ENCODE measurements at places on chromosomes 1 and 21.

GRCh38 chr1:182616130-182617013 lies 12.2 kb upstream of the RGS16 start:
- DNase-seq, result peak; percentile 88

GRCh38 chr1:5916572-5917280 lies 75.5 kb downstream of the NPHP4 start:
- no peak for DNase-seq

DNA sequence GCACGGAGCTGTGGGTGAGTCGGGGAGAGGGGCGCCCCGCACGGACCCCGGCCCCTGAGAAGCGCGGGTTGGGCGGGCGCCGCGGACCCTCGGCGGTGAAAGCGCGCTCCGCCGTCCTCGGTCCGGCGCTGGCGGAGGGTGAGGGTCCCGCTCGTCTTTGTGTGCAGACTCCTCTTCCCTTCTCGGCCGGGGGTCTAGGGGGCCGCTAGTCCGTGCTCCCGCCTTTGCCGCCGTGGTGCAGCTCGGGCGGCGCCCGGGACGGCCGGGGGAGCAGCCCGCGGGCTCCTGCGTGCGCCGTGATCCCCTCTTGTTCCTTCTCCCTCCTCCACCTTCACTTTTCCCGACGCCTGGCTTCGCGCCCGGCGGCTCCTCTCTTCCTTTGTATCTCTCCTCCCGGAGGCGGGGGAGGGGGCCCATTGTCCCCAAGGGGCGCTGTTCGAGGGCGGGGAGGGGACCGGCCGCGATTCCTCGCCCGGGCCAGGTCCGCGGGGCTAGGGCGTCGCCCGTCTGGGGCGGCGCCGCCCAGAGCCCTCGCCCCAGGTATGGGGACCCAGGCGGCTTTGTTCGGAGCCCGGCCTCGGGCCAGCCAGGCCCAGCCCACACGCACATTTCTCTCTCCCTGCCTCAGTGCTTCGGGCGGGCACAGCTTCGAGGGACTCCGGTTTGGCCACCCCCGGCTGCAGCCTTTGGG lies 519 bp downstream of the FNBP1L start:
- DNase-seq, result no peak

DNA sequence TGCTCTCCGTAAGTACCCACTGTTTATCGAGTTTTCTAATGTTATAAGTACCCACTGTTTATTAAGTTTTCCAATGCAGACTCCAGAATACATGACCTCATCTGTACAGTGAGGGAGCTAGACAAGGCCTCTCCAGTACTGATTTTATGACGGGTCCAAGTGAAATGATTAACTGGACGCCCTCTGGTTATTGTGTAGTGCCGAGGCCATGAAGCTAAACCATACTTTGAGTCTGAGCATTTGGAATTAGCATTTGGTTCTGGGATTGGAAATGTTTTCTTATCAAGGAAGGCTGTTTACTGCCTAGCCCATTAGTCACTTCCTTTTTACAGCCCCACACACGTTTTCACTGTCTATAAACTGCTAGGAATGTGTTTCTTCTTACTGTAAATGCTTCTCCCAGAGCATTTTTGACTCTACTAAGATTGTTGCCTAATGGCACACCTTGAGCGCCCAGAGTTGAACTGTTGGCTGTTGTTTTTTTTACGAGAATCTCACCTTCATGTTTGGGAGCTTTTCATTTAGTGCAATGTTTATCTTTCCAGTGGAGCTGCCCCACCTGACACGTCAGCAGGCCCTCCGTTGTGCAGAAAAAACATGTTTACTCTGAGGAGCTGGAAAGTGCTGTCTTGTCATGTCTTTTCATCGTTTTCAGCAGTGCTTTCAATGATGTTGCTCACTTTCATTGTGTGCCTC lies 26.9 kb downstream of the SPATA46 start:
- no peak for DNase-seq

DNA sequence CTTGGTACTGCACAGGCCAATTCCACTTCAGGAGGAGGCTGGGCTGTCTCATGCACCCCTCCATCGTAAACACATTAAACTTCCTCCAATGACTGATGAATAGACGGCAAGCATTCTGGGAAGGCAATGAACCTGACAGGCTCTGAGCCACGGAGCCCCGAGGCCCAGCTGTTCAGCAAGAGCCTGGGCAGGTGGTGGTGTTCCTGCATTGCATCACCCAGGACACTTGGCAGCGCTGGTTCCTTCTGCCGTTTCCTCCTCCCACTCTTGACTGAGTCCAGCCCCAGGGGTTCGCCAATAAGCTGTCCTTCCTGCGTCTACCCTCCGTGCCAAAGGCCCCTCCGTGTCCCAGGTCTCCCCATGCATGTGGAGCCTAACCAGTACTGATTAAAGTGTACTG lies 109.8 kb downstream of the JAK1 start:
- DNase-seq, result peak; percentile 71

GRCh38 chr1:212470059-212470458 lies 37.3 kb downstream of the NENF start:
- DNase-seq, result no peak

GRCh38 chr1:206447422-206447765 lies 22.9 kb upstream of the IKBKE start:
- no peak for DNase-seq

DNA sequence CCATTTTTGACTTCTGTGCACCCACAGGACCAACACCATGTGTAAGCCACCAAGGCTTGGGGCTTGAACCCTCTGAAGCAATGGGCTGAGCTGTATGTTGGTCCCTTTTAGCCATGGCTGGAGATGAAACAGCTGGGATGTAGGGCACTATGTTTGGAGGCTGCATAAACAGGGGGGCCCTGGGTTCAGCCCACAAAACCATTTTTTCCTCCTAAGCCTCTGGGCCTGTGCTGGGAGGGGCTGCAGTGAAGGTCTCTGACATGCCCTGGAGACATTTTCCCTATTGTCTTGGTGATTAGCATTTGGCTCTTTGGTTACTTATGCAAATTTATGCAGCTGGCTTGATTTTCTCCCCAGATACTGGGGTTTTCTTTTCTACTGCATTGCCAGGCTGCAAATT lies 144.9 kb downstream of the ZNF326 start:
- no peak for DNase-seq

GRCh38 chr1:87794788-87795614 lies 466.3 kb downstream of the LMO4 start:
- no peak for DNase-seq

DNA sequence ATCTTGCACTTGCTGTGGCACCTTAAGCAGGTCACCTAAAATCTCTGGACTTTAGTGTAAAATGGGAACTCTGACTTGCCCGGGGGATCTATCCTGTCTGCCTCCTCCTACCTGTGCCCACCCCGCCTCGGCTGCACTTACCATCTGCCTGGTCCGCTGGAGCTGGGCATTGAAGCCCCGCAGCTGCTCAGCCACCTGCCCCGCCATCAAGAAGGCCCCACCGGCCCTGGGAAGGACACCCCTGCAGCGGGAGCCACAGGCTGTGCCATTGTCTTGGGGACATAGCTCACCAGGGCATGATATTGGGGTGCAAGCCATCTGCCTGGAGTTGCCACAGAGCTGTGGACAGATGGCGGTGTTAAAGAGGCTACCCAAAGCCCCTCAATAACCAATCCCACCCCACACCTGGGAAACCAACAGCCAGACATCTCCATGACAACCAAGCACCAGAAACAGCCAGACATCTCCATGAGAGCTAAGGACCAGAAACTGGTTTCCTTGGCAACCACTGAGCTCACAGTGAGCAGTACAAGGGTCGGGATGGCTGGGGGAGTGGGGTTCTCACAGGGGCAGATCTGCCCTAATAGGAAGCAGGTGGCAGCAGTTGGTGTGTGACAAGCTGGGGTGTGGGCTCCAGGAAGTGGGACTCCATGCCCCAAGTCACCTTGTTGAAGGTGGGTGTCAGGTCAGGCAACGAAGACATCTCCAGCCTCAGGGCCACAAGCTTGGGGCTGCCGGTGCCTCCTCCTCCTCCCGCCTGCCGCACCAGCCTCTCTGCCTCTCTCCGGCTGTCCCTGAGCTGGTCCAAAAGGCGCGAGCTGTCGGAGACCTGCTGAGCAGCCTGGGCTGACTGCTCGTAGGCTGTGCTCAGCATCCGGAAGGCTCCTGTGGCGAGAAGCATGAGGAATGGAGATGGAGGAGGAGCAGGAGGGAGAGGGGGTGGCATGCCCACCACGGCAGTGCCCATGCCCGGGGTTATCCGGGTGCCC lies 29.1 kb downstream of the LAMB3 start:
- no peak for DNase-seq

DNA sequence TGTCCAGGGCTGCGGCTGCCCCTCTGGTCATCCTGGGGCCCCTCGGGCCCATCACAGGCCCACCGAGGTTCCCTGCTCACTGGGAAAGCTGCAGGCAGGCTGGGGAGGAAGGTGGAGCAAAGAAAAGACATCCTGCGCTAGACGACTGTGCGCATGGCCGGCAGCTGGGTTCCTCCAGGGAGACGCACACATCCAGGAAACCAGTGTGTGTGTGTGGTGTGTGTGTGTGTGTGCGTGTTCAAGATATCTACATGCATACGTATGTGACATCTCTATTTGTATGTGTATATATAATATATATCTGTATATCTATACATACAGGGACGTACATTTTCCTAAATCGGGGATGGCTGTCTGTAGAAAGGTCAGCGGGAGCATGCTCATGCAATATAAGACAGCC lies 63.7 kb downstream of the ACOT7 start:
- DNase-seq, result no peak

DNA sequence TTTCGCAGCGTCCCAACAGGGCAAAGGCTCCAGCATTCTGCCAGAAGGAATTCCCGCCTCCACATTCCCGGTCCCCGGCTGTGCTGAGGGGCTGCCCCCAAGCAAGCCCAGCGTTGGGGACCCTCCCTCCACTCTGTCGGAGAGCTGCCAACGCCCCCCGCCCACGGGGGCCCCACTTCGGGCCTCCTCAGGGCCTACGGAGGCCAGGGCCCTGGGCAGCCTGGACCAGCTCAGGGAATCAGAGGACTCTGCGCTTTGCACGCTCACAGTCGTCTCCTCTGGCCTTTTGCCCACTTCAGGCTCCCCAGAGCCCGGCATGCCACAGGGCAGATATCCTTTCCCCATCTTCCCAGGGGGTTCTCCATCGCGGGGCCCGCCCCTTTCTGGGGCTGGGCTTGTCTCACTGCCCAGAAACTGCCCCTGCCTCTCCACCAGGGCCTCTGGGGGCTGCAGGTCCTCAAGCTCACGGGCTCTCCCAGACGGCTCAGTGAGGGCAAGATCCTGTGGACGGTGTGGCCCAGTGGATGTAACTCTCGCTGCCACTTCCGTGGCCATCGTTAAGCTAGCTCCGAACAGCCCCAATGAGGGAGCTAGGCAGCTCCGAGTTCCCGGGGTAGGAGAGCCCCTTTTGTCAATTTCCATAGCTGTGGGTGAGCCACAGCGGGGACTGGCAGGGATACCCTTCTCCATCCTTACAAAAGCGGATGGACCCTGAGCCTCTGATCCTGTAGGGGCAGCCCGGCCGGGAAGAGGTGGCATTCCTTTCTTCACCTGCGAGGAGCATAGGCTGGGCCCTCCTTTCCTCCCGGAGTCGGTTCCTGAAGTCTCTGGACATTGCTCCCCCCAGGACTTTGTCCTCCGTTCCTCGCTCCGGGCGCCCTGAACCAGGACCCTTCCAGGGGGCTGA lies 2.8 kb downstream of the ITPKB start:
- DNase-seq, result no peak
